ENCODE measurements at places on chromosomes 5 and 9. TPM values are rescaled to one million over a fixed set of nuclear protein-coding genes. Genes with fewer than 3 reads are reported as not detected.

GRCh38 chr5:84706678-84707641 is 322.3 kb upstream of the EDIL3 start:
- DNase-seq, result no peak

DNA sequence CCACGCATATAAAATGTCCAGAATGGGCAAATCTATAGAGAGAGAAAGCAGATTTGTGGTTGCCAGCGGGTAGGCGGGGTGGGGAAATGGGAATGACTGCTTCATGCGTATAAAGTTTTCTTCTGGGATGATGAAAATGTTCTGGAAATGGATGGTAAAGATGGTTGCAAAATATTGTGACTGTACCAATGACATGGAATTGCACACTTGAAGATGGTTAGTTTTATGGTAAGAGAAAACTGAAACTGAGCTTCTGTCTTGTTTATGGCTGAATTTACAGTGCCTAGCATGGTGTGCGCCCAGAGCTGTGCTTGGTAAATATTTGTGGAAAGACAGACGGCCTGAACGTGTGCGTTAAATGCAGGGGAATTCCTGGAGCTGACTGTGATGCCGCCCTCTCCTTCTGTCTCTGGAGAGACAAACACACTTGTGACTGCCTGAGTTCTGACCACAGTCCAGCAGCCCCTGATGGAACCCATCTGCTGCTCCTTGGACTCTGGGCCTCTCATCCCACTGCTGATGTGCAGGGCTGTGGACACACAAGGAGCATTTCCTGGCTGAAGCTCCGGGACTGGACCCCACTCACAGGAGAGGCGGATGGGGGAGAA is 8.6 kb upstream of the PTGES start:
- no peak for DNase-seq

GRCh38 chr5:84861306-84861705 is 476.6 kb upstream of the EDIL3 start:
- DNase-seq, result no peak

Gene CTSV
- not detected for total RNA-seq

- no peak for DNase-seq
Measured at GRCh38 chr5:146796144-146796543, 82.4 kb downstream of the PPP2R2B start.

- DNase-seq, result no peak
Measured at GRCh38 chr5:180208435-180209081, 453 bp downstream of the RASGEF1C start.

Gene RLN1
- not detected for total RNA-seq

GRCh38 chr5:34913072-34913471 is 2.2 kb downstream of the RAD1 start:
- DNase-seq, result no peak

DNA sequence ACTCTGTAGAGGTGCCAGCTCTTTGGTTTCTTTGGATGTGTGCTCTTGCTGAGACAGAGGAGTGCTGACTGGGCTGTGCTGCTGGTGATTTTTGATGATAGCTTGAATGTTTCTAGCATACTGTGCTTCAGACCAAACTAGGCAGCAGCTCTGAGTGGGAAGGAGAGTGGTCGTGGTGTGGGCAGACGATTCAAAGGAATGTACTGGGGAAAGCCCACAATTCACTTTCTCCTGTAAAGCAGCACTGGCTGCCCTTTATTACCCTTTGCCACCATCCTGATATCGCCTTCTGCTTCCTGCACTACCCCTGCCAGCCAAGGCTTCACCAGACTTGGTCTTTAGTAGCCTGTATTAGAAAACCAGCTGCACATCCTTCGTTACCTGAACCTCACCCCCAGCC is 45.3 kb downstream of the PRRC2B start:
- no peak for DNase-seq

Gene INSL4
- total RNA-seq, result not detected

GRCh38 chr9:20570756-20571155 is 51.5 kb downstream of the MLLT3 start:
- DNase-seq, result no peak

- DNase-seq, result no peak
Measured at GRCh38 chr9:95488954-95489353, 27.8 kb downstream of the PTCH1 start.

DNA sequence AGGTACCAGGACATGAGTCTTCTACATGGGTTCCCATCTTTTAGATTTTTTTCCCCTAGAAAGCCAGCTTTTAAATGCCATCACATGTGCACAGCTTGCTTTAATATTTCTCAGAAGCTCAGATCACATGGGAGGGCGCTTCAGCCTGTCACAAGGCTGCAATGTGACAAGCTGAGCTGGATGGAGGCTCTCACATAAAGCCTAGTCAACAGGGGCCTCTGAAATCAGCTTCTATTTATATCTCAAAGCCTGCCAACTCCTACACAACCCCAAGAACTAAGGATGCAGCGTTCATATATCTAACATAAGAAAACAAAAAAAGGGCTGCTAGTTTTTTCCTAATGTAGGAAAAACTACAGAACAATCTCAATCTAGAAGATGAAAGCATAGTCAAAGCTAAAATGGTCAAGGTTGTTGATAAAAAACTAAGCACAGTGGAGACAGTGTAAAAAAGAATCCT is 2.3 kb downstream of the ZFAND5 start:
- peak; percentile 86 for DNase-seq

GRCh38 chr5:123813937-123814624 is 302.1 kb downstream of the CSNK1G3 start:
- no peak for DNase-seq

Gene ADAMTS16
- total RNA-seq, result 0.74 TPM

GRCh38 chr9:127650518-127650917 is 38.4 kb downstream of the STXBP1 start:
- no peak for DNase-seq

Gene GDF9
- 0.33 TPM for total RNA-seq

- DNase-seq, result no peak
Measured at GRCh38 chr5:129379406-129379805, 80.7 kb upstream of the ADAMTS19 start.

Gene TMEM174
- total RNA-seq, result not detected

GRCh38 chr5:42952578-42952974 is 87.5 kb downstream of the ANXA2R start:
- DNase-seq, result no peak

DNA sequence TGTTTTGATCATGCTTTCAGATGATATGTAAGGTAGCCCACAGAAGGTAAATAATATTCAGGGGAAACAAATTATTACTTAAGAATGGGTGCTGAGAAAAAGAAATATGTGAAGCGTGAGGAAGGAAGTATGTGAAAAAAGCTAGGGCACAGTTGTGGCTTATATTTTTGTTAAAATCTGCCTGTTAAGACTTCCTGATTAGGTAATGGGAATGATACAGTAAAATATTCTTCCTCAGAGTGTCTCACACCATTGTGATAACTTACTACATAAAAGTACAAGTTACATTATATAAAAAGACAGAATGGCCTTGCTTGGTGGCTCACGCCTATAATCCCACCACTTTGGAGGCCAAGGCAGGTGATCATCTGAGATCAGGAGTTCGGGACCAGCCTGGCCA is 18.7 kb upstream of the PARP8 start:
- DNase-seq, result no peak

Gene MEIKIN
- total RNA-seq, result not detected

Gene KCTD16
- 0.46 TPM for total RNA-seq

DNA sequence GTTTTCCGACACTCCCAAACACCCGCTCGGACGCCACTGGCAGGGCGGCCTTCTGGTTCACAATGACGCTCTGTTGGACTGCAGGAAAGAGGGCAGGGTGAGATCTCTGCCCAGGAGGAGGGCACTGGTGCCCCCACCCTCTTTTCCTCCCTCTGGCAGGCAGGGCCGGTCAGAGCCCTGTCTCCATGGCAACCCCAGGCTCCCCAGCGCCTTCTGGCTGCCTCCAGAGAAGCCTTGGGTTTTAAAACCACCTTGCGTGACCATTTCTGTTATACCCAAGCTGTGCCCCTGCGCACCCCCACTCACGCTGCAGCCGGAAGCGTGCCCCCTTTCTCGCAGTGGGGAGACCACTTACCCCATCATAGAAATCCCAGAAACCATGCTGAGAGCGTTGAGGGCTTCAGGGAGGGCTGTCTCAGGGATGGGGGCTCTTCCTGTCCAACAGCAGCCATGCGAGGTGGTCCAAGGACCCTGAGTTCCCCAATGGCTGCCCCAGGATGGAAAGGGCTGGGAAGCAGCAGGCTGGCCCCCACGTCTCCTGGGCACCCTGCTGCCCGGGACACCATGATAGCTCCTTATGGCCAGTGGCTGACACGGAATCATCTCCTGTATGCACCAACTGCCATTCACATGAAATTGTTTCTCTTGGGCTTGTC is 7.3 kb downstream of the C9orf50 start:
- no peak for DNase-seq

DNA sequence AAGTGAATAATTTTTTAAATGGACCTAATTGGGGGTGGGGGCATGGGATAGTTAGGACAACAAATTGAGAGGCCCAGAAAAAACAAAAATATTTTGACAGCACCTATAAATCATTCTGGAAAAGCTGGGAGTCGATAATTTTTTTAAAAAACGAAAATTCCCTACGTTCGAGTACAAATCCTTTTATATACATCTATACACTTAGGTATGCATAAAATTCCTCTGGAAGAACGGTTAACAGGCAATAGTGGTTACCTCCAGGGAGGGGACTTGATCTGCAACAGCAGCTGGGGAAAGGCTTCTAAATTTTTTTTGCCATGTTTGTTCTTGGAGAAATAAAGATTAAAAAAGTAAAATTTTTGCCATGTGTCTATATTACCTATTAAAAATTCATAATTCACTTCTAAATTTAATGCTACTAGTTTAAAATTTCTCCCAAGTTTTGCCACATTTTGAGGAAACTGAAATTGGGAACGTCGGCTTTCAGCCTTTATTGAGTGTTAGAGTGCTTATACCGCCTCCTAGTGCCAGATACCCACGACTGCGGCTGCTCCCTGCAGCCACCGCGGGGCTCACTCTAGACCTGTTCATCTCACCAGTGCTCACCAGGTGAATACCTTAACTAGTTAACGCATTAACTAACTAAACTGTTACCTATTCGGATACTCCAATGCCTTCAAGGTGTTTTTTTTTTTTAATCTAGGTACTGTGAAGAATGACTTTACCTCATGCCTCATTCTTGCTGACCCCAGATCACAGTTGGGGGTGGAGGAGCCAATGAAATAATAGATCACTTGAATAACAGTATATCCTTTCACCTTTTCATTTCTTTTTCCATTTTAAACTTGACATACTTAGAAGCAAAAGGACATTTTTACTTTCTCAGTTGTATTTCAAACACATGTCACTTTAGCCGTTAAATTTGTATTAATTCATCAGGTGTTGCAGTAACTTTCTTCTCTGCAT is 1.8 kb upstream of the BHMT start:
- no peak for DNase-seq

- no peak for DNase-seq
Measured at GRCh38 chr5:56482363-56482762, 249.2 kb upstream of the ANKRD55 start.

Gene MARCOL
- not detected for total RNA-seq

Gene NIPSNAP3A
- total RNA-seq, result 28.2 TPM

GRCh38 chr5:36396640-36397039 is 94.9 kb upstream of the RANBP3L start:
- no peak for DNase-seq

Gene SLC36A3
- total RNA-seq, result not detected

GRCh38 chr5:178259623-178260536 is 27.3 kb upstream of the PHYKPL start:
- DNase-seq, result no peak

DNA sequence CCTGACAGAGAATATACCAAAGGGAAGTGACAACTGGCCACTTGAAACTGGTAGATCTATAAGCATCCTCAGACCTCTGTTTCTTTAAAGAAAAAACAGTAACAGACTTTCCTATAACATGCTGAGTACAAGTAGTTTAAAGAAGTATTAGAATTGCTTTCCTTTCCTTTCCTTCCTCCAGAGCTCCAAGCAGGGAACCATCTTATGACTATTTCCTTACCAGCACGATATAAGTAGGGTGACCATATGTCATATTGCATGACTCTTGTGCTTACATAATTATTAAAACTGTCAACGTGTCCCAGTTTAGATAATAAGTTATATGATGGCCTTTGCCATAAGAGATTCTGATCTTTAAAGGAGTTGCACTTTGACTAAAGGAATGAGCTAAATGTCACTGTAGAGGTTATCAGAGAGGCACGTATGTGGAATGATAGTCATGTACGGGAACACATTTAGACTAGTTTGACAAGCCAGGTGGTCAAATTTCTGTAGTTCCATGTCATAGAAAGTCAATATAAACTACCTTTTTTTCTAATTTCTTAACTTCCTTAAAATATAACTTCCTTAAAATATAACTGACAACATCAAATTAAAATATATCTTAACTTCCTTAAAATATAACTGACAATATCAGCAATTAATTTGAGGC is 212.7 kb upstream of the CD180 start:
- DNase-seq, result no peak

- no peak for DNase-seq
Measured at GRCh38 chr5:177066224-177066623, 20.5 kb upstream of the FGFR4 start.

Gene PGM5
- total RNA-seq, result 226 TPM

- DNase-seq, result no peak
Measured at GRCh38 chr9:121974421-121974820, 118.7 kb downstream of the TTLL11 start.

DNA sequence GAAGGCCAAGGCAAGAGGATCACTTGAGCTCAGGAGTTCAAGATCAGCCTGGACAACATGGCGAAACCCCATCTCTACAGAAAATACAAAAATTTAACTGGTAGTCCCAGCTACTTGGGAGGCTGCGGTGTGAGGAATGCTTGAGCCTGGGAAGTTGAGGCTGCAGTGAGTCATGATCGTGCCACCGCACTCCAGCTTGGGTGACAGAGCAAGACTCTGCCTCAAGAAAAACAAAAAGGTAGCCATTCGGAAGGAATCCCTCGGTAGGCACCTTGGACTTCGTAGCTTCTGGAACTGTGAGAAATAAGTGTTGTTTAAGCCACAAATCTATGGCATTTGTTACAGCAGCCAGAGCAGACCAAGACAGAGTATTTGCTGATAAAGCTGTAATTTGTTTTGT is 174.2 kb downstream of the DCP2 start:
- no peak for DNase-seq

DNA sequence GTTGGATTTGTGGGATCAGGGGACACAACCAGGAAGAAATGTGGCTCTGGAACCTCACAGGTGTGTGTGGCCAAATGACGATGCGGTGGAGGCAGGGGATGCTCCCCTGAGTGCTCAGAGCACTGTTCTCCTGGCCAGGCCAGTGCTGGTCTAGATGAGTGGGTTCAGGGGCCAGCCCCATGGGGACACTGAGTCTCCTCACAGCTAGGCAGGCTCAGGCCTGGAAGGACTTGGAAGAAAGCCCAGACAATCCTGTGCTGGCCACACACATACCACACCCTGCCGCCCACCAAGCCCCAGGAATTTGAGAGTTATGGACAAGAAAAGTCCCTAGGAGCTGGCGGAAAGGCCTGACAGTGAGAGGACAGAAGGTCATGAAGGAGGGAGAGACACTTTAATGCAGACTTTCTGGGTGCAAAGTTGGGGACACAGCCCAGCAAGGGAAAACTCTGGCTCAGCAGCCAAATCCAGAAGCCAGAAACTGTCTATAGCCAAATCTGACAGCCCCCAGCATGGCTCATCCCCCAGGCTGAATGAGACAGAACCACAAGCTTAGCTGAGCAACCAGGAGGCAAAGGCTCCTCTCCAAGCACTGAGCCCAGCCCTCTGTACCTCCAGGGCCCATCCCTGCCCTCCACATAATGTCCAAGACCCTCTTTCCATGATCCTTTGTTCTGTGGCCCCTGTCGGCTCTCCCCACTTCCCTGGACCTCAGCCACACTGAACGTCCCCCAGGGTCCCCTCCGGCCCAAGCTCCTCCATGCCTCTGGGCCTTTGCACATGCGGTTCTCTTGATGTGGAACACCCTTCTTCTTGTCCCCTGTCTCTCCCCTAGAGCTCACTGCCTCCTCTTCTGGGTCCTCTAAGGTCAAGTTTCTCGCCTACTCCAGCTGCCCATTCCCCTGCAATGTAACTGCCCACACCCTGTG is 22.4 kb downstream of the LHX6 start:
- DNase-seq, result peak; percentile 64

All from posterior vena cava (tissue), 2 donors.